Left renal cortex interstitium (tissue), 4 donors: ENCODE measurements at places on chromosomes 13 and 19. TPM values are rescaled to one million over a fixed set of nuclear protein-coding genes. Genes with fewer than 3 reads are reported as not detected.

KLK1 gene
- 1.8 TPM for polyA plus RNA-seq

MCF2L gene
- 32.9 TPM for polyA plus RNA-seq

GPC6 gene
- 66.1 TPM for polyA plus RNA-seq

ZNF787 gene
- polyA plus RNA-seq = 10.6 TPM

CARM1 gene
- 39.6 TPM for polyA plus RNA-seq

SULT2A1 gene
- polyA plus RNA-seq = 0.19 TPM

CGB8 gene
- not detected for polyA plus RNA-seq

SLC25A41 gene
- polyA plus RNA-seq = 0.56 TPM

DNA sequence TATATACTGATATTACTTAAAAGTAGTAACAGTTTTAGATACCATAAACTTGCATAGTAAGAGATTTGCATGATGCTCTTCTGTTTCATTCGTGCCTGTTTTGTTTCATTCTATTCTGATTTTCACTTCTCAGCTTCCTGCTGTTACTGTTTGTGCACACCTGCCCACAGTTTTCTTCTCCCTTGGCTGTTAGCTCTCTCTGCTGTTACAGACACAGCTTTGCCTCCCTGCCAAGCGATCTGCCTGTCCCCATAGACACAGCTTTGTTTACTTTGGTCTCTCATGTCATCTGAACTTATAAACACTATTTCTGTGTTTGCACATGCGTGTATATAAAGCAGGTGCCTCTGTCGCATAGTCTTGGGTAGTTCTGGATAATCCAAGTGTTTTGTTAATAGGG lies 21.4 kb upstream of the UPF3A start:
- no peak for DNase-seq

GRCh38 chr19:16587833-16588823 lies 15.9 kb upstream of the SLC35E1 start:
- no peak for DNase-seq

DNA sequence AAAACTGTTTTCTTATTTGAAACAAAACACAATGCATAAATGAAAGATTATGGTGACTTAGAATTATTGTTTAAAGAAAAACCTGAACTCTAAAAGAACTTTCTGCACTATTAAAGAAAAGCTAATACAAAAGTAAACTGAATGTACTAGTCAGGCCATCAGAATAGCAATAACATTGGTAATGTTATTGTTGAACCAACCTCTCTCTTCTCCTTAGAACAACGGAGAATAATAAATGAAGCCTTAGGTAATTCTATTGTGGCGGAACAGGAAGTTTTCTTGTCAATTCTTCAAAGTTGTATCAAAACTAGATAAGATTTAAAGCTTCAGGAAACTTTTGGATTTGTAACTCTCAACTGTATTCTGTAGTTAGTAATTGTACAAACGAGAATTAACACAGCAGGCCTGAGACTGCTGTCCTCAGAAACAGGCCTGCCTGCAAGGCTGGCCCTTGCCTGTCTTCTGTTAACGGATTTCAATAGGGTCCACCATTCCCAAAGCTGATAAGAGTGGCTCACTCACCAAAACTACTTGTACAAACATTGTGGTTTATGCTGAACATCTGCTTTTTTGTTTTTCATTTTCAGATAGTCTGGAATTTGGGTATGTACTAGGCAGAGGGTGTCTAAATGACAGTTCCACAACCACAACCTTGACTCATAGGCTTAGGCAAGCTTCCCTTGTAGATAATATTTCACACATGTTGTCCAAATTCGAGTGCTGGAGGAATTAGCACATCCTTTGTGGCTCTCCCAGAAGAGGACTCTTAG lies 825.8 kb downstream of the GPC5 start:
- DNase-seq = no peak

DNA sequence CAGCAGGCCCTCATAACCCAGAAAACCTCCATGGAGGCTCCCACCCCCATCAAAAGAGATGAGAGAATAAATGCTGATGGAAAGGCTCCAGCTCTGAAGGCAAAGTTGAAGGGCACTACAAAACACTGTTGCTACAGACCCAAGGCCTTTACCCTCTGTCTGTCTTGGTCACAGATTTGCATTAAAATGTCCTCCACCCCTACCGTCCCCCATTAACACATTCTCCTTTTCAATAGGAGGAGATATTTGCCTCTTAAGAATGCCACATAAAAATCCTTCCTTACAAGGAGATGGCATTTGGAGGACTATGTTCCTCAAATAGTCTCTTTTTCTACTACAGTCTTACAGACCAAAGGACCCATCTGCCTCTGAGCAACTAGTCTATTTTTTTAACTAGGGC lies 361.5 kb downstream of the ENOX1 start:
- DNase-seq = no peak
